Neural progenitor cell (in vitro differentiated cells): ENCODE measurements at places on chromosomes 6 and 20.

DNA sequence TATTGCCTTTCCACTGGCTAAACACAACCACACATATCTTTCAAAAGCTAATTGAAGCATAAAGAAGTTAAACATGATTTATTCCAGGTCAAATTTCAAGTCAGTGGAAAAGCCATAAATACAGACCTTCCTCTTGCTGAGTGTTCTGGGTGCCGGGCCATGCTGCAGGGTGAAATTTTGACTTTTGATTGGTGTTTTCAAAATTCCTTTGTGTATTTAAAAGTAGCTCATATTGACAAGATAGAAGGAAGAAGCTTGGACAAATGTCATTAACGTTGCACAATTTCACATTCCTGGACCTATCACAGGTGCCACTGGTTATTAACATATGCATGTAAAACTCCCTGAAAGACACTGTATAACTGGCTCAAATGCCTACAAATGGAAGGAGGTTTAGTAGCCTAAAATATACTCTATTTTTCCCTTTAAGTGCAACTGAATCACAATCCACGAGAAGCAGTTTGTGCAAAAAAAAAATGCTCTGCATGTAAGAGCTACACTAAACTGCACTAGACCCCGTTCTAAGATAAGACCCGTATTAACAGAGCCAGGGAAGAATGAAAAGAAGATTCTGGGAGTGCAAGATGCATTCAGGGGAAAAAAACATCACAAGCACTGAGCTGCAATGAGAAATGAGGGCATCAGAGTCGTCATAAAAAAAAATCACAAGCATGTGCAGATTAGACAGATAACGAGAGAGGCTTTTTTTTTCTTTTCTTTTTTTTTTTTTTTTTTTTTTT lies 30.4 kb downstream of the ATXN1 start:
- DNase-seq, result no peak

DNA sequence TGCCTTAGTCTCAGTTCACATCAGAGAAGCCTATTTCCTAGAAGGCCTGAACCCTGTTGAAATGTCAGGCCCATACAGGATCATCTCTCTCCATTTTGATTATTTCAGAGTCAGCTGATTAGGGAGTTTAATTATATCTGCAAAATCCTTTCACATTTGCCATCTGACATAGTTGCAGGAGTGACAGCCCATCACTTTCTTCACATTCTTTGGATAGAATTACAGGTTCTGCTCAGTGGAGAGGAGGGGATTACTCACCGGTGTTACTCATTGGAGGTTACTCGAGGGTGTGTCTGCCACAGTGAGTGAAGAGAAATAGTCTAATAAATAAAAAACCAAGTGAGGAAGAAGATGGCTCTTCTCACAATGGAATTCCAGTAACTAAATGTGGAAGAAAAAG lies 216.8 kb downstream of the TMEM242 start:
- DNase-seq, result no peak

DNA sequence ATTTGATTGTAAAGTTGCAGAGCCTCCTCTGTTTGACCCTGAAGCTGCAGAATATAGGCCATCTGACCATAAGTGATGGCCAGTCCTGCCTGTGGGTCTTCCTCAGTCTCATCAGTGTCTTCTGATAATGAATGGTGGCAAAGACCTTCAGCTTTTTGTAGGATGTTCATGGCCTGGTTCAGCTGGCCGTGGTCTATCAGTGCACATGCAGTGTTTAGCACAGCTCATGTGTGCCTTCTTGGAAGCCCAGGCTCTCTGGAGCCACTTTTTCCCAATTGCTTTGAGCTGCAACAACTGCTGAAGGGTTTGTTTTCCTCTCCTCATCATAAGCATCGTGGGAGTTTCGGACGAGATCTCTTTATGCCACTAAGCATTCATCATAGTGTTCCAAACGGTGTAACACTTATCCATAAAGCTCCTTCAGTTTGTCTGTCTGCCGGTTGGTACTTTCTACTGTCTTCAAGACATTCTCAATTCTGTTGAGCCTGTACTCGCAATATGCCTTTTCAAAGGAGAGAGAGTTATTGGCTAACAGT lies 70.1 kb upstream of the TULP4 start:
- DNase-seq, result no peak

- peak; percentile 76 for DNase-seq
Observed at GRCh38 chr20:63223121-63223825, 7.3 kb upstream of the YTHDF1 start.

GRCh38 chr20:38649275-38649891 lies 47.8 kb downstream of the ARHGAP40 start:
- peak; percentile 74 for DNase-seq

GRCh38 chr20:50037123-50037522 lies 54.3 kb downstream of the SNAI1 start:
- no peak for DNase-seq
